ENCODE measurements at places on chromosomes 2 and 18.

GRCh38 chr2:31051258-31052140, 86.7 kb downstream of the GALNT14 start:
- no peak for DNase-seq

GRCh38 chr2:42238644-42239288, 69.6 kb downstream of the EML4 start:
- peak; percentile 7 for DNase-seq

DNA sequence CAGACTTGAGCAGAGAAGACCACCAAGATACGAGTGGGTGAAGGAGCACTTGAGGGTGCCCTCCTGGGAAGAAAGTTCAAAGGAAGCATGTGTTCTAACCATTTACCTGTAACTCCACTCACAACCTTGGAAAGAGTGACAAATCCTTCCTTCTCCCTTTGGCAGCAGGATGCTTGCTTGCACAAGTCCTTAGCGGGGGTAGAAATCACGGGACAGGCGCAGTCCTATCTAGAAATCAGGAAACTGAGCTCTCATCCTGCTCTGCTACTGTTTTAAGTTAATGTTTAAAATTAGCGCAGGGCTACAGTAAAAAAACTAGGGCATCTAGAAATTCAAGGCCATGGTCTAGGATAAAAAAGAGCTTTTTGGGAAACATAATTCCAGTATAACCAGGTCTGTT, 100.9 kb upstream of the PTPRM start:
- no peak for DNase-seq

DNA sequence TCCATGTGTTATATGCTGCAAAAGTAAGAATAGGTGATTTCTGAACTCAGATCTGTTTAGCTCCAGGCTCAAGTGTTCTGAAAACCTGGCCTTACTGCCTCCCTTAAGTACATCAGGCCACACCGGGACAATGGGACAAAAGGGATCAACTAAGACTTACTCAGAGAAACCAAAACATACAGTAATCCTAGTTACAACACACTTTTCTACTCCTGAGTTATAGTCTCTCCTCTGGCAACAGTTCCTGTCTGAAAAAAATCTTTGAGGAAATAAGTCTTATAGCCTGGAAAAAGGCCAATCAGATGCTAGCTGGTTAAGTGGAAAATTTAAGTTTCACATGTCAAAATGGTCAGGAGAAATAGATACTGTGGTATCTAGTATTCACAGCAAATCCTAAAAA, 5.6 kb downstream of the METTL5 start:
- DNase-seq, result no peak

DNA sequence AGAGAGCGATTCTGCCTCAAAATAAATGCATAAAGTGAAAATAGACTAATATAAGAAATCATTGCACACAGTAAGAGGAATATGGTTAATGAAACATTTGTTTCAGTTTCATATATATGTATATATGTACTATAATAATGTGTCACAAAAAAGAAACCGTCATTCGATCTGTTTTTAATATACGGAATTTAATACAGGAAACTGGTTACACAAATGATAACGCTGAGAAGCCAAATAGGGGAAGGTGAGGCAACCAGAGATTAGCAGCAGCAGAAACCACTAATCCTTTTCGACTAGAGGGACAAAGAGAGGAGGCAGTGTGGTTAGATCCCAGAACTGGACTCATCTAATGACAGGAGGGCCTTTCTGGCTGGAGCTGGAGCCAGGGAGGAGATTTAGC, 64.2 kb upstream of the GREB1L start:
- DNase-seq, result no peak

- no peak for DNase-seq
Measured at GRCh38 chr2:85915606-85916303, 27.0 kb upstream of the ST3GAL5 start.

All from H7 (cell line).